ENCODE measurements at places on chromosomes 11 and 22. TPM values are rescaled to one million over a fixed set of nuclear protein-coding genes. Genes with fewer than 3 reads are reported as not detected.

Gene FGF4
- not detected for total RNA-seq

Gene RIMBP3B
- not detected for total RNA-seq

Gene PLET1
- not detected for total RNA-seq

Gene CFAP300
- 4.0 TPM for total RNA-seq

Gene HOATZ
- total RNA-seq: not detected

Gene ZNF280B
- total RNA-seq: 11.6 TPM

Gene NRXN2
- total RNA-seq: 325 TPM

Gene SSTR3
- total RNA-seq: 16.4 TPM

Gene KCNJ1
- total RNA-seq: not detected

Gene APOC3
- total RNA-seq: not detected

Gene TNNI2
- not detected for total RNA-seq

Gene APOL6
- total RNA-seq: 4.7 TPM

Gene ELF5
- total RNA-seq: not detected

Gene PATE2
- total RNA-seq: 1.8 TPM

Gene NXPE1
- total RNA-seq: not detected

Gene CHST1
- 99.5 TPM for total RNA-seq

Gene BTG4
- not detected for total RNA-seq

Gene THYN1
- total RNA-seq: 89.6 TPM

Gene DDI1
- total RNA-seq: not detected

Gene ACRV1
- total RNA-seq: 1.7 TPM

Gene TMEM45B
- total RNA-seq: 0.18 TPM

Gene CBX7
- total RNA-seq: 171 TPM

Gene PISD
- 58.2 TPM for total RNA-seq

Gene A4GALT
- total RNA-seq: 9.9 TPM

Gene MYO7A
- 7.2 TPM for total RNA-seq

Gene UPB1
- 1.8 TPM for total RNA-seq

Gene HBG2
- total RNA-seq: not detected

Gene GAB4
- total RNA-seq: not detected

Gene DNHD1
- total RNA-seq: 45.8 TPM

Gene SAA1
- total RNA-seq: not detected

Gene MCHR1
- total RNA-seq: 6.1 TPM

Gene FERMT3
- 11.9 TPM for total RNA-seq

Gene DDX6
- 187 TPM for total RNA-seq

Gene ZBTB44
- 56.2 TPM for total RNA-seq

Gene GGT5
- total RNA-seq: 13.3 TPM

Gene OR51F1
- total RNA-seq: not detected

Gene THY1
- total RNA-seq: 583 TPM

Gene EFCAB6
- total RNA-seq: 15.6 TPM

Gene WEE1
- total RNA-seq: 1.2 TPM

Gene NFAM1
- 1.3 TPM for total RNA-seq

Gene TSGA10IP
- not detected for total RNA-seq

Gene TUB
- 48.4 TPM for total RNA-seq

Gene GLB1L3
- 11.8 TPM for total RNA-seq

Gene MS4A6E
- total RNA-seq: not detected

Gene ESAM
- total RNA-seq: 18.1 TPM

Gene UBQLNL
- total RNA-seq: 0.30 TPM

Gene C1QTNF4
- 64.8 TPM for total RNA-seq
